ENCODE measurements at places on chromosomes 3 and 15.

- no peak for DNase-seq
Observed at GRCh38 chr15:93491291-93491690, 402.3 kb upstream of the RGMA start.

- no peak for DNase-seq
Observed at GRCh38 chr3:144692488-144692887, 720.9 kb downstream of the DIPK2A start.

- no peak for DNase-seq
Observed at GRCh38 chr3:119628390-119628789, 30.7 kb downstream of the PLA1A start.

DNA sequence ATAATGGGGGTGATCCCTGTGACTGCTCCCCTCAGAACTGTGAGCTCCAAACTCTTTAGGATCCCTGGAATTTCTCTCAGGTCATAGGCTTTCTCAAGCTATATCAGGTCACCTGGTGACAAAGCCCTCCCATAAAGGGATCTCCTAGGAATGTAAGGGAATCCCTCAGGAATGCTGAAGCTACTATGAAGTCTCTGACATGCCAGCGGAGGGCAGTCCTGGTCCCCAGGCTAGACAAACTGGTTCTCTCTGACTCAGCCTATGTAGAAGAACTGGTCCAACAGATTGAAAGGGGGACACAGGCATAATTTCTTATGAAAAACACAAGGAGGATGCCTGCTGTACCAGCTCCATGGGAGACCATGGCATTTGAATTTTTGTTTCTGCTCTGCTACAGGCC lies 6.7 kb downstream of the LPCAT4 start:
- peak; percentile 35 for DNase-seq

- DNase-seq: peak; percentile 20
Observed at GRCh38 chr3:59540696-59541095, 490.9 kb upstream of the CFAP20DC start.

GRCh38 chr3:141076036-141076773 lies 25.1 kb downstream of the SPSB4 start:
- DNase-seq: peak; percentile 6

- DNase-seq: peak; percentile 75
Observed at GRCh38 chr3:54960082-54960481, 32.2 kb upstream of the LRTM1 start.

DNA sequence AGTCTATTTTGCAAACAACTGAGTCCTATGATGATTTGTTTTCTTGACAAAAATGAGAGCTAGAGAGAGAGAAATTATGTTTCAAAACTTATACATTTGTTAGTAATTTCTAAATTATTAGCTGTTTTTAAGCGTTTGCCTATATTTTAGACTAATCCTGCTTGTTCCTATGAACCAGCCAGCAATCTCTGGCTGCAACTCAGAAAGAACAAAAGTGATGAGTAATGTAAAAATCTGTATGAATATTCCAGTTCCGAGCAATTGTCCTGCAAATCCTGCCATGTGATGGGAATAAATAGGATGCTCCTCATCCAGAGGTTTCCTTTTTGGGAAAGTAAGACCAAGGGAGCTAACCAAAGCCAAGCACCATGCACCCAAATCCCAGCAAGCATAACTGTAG lies 228.3 kb upstream of the GBE1 start:
- no peak for DNase-seq

- no peak for DNase-seq
Observed at GRCh38 chr3:19190602-19191001, 42.3 kb downstream of the KCNH8 start.

- no peak for DNase-seq
Observed at GRCh38 chr3:8610951-8611350, 33.6 kb downstream of the SSUH2 start.

DNA sequence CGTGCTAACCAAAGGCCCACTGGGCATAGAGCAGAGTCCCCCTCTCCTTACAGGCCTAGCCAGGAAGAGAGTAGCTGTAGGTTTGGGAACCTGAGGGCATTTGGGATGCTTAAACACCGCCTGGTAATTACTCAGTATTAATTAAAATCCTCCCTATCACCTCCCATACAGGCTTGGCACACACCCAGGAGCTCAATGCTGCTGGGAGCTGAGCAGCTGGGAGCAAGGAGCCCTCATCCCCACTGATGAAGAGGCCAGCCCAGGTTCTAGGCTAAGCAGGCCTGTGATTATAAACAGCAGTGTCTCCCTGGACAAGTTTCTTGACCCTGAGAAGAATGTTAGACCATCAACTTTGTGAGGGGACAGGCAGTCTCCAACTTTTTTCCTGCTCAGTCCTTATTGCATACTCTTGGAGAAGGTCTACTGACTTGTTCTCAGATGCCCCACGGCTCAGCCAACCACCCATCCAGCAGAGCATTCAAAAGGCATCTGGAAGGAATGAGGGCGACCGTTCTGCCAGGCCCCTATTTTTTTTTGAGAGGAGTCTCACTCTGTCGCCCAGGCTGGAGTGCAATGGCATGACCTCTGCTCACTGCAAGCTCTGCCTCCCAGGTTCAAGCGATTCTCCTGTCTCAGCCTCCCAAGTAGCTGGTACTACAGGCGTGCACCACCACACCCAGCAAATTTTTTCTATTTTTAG lies 1.3 kb upstream of the PRKAR2A start:
- no peak for DNase-seq

DNA sequence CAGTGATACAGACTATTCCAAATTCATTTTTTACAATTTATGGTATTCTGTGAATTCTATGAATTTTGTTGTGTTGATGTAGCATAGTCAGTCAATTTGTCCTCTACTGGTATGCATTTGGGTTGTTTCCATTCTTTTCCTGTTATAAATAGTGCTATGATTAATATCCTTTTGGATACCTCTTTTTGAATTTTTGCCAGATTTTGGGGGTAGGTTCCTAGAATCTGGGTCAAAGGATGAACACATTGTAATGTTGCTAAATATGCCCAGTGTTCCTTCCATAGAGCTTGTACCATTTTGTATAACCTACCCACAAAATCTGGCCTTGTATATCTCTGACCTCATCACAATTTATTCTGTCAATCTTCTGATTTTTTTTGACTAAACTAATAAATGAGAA lies 44.4 kb upstream of the C3orf38 start:
- DNase-seq: peak; percentile 85

DNA sequence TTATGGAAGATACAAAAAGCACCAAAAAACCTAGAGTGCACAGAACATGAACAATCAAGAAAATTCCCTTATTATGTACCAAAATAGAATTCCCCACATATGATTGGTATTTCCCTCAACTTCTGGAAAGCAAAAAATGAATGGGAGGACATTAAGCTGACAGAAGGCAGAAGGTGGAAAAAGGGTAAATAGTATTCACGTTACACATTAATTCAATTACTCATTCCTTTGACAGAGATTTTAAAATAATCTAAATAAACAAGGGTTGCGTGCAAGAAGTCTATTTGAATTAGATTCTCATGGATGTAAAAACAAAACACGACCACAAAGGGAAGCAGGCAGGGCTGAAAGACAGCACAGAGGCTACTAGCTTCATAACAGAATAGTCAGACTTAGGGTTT lies 260.5 kb upstream of the ZPLD1 start:
- peak; percentile 94 for DNase-seq

GRCh38 chr3:5235655-5236054 lies 48.1 kb downstream of the EDEM1 start:
- DNase-seq: no peak

DNA sequence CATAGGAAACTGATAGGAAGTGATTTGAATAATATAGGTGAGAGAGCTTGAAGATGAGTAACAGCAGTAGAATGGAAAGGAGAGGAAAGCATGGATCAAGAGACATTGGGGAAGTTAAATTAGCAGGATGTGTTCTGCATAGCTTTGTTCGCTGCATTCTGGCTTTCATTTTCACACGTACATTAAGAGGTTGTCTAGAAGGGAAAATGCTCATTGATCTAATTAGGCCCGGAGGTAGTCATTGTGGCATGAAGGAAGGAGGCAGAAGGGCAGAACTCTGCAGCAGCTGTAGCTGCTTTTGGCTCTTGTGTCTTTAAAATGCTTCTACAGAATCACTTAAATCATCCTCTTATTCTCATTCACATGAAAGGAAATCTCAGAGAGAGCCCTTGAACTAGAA lies 40.3 kb downstream of the KCNAB1 start:
- no peak for DNase-seq

- peak; percentile 25 for DNase-seq
Observed at GRCh38 chr3:10445561-10446175, 59.7 kb downstream of the ATP2B2 start.

DNA sequence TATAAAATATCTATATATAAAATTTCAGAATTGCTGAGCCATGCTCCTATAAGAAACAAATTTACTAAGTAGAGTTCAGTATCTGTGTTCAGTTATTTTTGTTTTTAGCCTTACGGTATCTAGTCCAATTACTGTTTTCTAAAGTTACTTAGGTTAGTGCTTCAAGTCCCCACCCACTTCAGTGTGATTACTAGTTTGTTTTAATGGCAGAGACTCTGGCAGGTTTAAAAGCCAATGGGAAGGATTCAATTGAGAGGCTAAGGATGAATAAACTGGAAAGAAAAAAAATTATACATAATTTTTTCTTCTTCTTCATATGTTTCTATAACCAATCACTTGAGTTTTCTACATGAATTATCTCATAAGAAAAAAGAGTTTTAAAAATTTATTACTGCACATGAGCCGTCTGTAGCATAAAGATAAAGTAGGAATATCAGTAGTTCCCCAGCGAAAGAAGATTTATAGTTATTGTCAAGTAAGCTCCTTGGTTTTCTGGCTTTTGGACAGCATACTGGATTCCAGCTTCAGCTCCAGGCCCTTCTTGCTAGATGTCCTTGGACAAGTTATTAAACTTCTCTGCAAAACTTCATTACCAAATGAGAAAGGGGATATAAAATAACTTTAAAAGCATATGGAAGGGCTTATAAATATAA lies 46.8 kb downstream of the AAGAB start:
- DNase-seq: no peak

GRCh38 chr15:71736286-71736947 lies 73.9 kb upstream of the NR2E3 start:
- DNase-seq: no peak

GRCh38 chr3:83460052-83460451 lies 1498.7 kb upstream of the CADM2 start:
- no peak for DNase-seq

GRCh38 chr3:116241677-116242076 lies 203.6 kb downstream of the LSAMP start:
- DNase-seq: no peak

DNA sequence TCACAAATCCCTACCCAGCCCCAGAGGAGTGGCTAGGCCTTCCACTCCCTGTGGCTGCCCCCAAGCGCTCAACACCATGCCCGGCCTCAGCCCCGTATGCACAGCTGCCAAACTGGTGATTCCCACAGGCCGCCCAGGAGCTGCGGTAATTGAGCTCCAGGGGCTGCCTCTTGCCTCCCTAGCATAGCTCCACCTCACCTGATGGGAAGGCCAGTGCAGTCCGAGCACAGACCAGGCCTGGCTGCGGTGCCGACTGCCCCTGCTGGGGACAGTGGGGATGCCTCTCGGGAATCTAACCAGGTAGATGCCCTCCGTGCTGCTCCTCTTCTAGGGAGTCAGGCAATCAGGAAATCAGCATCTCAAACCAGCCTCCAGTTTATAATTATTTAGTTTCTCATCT lies 25.9 kb downstream of the SCN5A start:
- DNase-seq: no peak

GRCh38 chr15:83955806-83956265 lies 279.7 kb upstream of the GOLGA6L4 start:
- no peak for DNase-seq

- no peak for DNase-seq
Observed at GRCh38 chr15:38481113-38481512, 27.2 kb downstream of the FAM98B start.

- peak; percentile 44 for DNase-seq
Observed at GRCh38 chr3:185646382-185647133, 60.5 kb downstream of the SENP2 start.

DNA sequence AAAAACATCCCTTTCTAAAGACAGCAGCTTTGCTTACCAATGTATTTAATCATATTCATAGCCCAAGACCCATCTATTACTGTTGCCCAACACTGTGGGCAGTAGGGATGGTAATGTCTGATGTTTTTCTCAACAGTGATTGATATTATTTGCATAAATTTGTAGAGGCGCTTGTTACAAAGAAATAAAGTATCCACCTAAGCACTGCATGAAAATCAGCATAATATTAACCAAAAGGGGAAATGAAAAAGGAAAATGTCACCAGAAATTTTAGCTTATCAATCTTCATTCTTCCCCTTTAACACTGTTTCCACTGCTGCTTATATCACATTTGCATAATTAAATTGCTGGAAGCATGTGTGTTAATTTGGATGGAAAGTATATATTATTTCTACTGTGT lies 140.5 kb downstream of the CTNNB1 start:
- DNase-seq: no peak

GRCh38 chr15:69386284-69386683 lies 27.9 kb upstream of the KIF23 start:
- DNase-seq: no peak

DNA sequence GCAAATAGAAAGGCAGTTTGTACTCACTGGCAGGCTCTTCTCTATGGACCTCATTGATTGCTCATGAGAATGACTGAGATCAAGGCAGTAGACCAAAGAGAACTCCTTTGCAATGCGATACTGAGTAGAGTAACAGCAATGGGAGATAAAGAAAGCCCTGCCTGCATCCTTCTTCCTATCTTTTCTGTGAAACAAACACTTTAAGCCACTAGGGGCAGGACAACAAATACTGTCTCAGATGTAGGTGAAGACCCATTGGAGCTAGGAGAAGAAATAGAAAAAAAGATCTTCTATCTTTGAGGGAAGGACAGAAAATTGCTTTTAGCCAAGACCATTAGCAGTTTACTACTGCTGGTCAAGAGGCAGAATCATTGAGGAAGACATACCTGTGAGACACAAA lies 117.6 kb upstream of the IGSF10 start:
- no peak for DNase-seq

GRCh38 chr3:48463703-48464102 lies 17.2 kb downstream of the ATRIP start:
- no peak for DNase-seq

- peak; percentile 25 for DNase-seq
Observed at GRCh38 chr3:194189243-194189791, 53.4 kb downstream of the HES1 start.

- DNase-seq: no peak
Observed at GRCh38 chr15:67401336-67401735, 119.6 kb upstream of the C15orf61 start.

DNA sequence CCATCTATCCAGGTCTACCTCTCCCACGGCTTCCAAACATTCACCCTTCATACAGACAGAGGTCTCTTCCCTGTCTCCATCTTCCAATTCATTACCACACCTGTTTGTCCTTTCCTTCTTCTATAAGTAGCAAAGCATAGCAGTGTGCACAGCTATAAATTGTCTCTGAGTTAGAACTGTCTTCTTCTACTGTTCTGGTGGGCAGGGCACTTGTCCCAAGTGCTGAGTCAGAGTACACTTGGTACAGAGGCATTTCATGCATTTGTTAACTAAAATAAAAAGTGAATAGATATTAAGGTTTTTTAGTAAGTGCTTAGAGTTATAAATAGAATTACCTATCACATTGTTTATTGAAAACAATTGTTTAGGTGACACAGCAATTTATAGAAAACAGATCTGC lies 150.1 kb upstream of the CCDC54 start:
- peak; percentile 58 for DNase-seq

Measured in fibroblast of skin of back (primary cell).